Heart right ventricle (tissue), 16 donors: ENCODE measurements at places on chromosomes 5 and 9. TPM values are rescaled to one million over a fixed set of nuclear protein-coding genes. Genes with fewer than 3 reads are reported as not detected.

Gene FOXD4L6
- total RNA-seq = not detected

Gene HTR1A
- not detected for total RNA-seq

Gene PCDHGB5
- total RNA-seq = 12.1 TPM

Gene SPATA31E1
- total RNA-seq = not detected

Gene FLT4
- total RNA-seq = 8.5 TPM

Gene NIM1K
- total RNA-seq = 0.37 TPM

Gene PCDHGA2
- 8.6 TPM for total RNA-seq
